ENCODE measurements at places on chromosomes 13 and 19. TPM values are rescaled to one million over a fixed set of nuclear protein-coding genes. Genes with fewer than 3 reads are reported as not detected.

The ZNF765 gene
- 10.7 TPM for total RNA-seq

The KLC3 gene
- 0.21 TPM for total RNA-seq

- peak overlapping the region; percentile 18 for H3K27ac ChIP-seq
- no peak for DNase-seq
- peaks cover 12% of the 10 kb centered on the region for H3K4me1 ChIP-seq
- peaks cover 22% of the 10 kb centered on the region for H3K27me3 ChIP-seq
- H3K4me3 ChIP-seq = no peak overlapping the region
These were observed 4.9 kb downstream of the FXYD3 start for GRCh38 chr19:35120492-35120891.

DNA sequence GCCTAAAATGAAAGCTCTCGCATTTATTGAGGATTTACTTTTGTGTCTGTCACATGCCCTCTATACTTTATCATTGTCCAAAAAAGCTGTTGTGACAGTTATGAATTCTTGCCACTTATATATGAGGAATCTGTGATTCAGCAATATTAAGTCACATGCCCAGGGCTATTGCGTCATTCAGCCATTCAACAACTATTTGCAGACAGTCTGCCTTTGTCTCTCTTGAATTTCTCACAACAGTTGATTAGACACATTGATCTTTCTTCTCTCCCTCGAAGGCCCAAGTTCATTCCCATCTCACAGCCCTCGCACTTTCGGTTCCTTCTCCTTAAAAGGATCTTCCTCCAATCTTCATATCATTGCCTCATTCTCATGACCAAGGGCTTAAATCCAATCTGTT, 342.6 kb downstream of the MZT1 start:
- peaks cover 4% of the 10 kb centered on the region for H3K27me3 ChIP-seq
- no peaks in the 10 kb centered on the region for H3K4me1 ChIP-seq
- H3K4me3 ChIP-seq = no peak overlapping the region
- H3K27ac ChIP-seq = no peak overlapping the region

DNA sequence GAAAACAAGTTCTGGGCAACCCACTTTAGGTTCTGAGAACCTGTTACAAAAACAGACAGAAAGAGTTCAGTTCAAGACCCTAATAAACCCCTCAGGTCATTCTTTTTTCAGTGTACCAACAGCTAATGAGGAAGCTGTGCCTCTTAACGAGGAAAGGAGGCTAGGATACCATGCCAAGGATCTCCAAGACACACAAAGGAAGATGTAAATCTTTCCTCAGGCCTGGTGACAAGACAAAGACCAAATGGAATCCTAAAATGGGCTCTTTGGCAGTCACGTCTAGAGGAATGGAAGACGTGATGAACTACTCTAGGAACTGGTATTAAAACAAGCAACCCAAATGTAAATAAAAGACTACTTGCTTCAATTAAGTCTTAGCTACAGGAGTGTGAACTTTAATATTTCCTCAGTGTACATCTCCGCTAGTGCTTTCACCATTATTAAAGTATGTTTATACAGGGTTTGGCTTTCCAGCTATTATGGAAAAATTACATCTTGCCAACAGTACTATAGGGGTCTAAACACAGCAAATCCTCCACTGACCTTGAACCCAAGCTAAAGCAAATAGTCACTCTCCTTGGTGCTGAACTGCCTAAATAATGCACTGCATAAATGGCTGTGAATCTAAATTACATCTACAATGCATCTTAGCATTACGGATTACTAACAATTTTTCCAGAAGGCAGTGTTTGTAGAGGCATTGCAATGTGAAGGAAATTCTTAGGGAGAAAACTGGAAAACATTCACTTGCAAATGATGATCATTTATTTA, 42.3 kb downstream of the ENOX1 start:
- H3K27me3 ChIP-seq = no peaks in the 10 kb centered on the region
- no peak for DNase-seq
- no peaks in the 10 kb centered on the region for H3K36me3 ChIP-seq

DNA sequence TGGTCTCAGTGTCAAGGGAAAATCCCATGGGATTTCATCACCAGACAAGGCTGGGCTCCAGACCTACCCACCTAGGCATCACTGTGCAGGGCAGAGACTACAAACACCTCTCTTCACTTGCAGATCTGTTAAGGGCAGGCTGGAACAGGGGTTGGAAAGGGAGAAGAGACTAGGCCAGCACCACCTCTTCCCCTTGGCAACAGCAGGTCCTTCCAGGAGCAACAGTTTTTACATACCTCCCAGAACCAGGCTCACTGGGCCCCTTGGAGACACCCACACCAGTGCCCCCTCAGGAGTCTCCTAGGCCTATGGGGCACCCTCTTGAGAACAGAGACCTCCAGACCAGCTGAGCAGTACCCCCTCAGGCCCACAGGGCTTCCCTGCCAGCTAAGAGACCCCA, 2.5 kb upstream of the UBE2M start:
- H3K36me3 ChIP-seq = peaks cover 7% of the 10 kb centered on the region
- no peaks in the 10 kb centered on the region for H3K27me3 ChIP-seq
- DNase-seq = no peak
- H3K4me3 ChIP-seq = no peak overlapping the region

DNA sequence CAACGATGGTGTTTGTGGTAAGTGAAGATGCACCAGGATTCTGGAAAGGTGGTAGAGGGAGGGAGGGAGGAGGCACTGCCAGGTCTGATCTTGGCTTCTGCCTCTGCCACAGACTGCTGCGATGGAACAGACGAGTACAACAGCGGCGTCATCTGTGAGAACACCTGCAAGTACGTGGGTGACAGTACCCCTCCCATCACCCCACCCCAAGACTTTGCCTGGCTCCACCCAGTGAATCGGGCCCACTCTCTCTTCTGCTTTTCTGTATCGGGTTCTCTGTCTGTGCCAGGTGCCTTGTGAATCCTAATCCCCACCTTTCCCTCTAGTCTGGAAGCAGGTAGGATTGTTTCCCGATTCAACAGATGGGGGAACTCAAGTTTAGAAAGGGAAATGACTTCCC, 2.5 kb downstream of the PRKCSH start:
- H3K36me3 ChIP-seq = peaks cover 23% of the 10 kb centered on the region
- H3K27ac ChIP-seq = no peak overlapping the region
- H3K4me1 ChIP-seq = peaks cover 18% of the 10 kb centered on the region
- DNase-seq = no peak

GRCh38 chr19:32458500-32459123, 53.0 kb downstream of the DPY19L3 start:
- no peak for DNase-seq
- H3K27ac ChIP-seq = no peak overlapping the region
- no peaks in the 10 kb centered on the region for H3K27me3 ChIP-seq
- H3K36me3 ChIP-seq = peaks cover 39% of the 10 kb centered on the region
- H3K4me1 ChIP-seq = no peaks in the 10 kb centered on the region

- peaks cover 49% of the 10 kb centered on the region for H3K27me3 ChIP-seq
- H3K27ac ChIP-seq = no peak overlapping the region
- DNase-seq = no peak
- H3K4me1 ChIP-seq = no peaks in the 10 kb centered on the region
- H3K36me3 ChIP-seq = no peaks in the 10 kb centered on the region
- H3K4me3 ChIP-seq = no peak overlapping the region
These were observed 8.5 kb upstream of the LSR start for GRCh38 chr19:35240327-35240726.

DNA sequence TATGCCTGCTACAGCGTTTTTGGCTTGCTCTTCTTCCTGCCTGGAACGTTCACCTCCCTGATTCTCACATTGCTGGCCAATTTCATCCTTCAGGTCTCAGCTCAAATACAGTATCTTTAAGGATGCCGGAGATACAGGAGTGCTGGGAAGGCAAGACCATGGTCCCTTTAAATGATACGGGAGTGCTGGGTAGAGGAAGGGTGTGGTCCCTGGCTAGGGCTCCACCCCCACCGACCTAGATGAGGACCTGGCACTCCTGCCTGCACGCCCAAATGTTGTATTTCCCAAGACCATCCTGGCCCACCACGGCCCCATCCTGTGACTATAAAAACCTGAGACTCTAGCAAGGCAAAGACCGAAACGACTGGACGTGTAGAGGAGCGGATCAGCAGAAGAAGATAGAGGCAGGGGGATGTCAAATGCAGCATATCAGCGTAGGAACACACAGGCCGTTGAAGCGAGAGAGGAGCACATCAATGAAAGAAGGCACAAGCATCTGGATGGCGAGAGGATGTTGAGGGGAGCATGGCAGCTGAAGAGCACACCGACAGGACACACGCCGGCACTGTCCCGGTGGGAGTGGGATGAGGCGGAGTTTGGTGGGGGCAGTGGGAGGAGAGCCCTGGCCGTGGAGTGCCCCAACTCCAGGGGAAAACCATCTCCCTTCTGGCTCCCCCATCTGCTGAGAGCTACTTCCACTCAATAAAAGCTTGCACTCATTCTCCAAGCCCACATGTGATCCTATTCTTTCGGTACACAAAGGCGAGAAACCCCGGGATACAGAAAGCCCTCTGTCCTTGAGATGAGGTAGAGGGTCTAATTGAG, 74.0 kb downstream of the PCDH9 start:
- H3K4me3 ChIP-seq = no peak overlapping the region
- peaks cover 2% of the 10 kb centered on the region for H3K36me3 ChIP-seq
- DNase-seq = no peak

DNA sequence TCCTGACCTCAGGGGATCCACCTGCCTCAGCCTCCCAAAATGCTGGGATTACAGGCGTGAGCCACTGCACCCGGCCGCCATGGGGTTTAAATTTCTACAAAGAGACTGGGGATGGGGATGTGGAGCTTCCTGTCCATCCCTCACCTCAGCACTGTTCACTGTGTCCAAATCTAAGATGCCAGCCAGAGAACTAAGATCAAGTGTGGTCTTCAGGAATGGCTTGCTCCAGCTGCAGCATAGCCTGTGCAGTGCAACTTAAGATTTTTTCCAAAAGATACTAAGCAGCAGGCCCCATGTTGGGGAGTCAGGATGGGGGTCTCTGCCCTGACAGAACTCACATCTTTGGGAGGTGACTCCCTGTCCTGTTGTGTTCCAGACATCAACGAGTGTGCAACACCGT, 9.3 kb downstream of the ADGRE5 start:
- DNase-seq = no peak
- no peaks in the 10 kb centered on the region for H3K27me3 ChIP-seq
- no peak overlapping the region for H3K27ac ChIP-seq
- no peak overlapping the region for H3K4me3 ChIP-seq

DNA sequence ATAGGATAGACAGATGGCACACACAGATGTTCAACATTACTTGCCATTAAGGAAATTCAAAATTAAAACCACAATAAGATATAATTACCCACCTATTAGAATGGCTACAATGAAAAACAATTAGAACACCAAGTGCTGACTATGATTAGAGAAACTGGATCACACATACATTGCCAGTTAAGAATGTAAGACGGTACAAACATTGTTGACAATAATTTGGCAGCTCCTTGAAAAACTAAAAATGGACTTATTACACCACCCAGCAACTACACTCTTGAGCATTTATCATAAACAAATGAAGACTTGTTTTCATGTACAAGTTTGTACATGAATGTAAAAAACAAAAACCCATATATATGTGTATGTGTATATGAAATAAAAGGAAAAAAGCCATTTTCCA, 13.7 kb downstream of the ZNF461 start:
- peaks cover 67% of the 10 kb centered on the region for H3K36me3 ChIP-seq
- no peak overlapping the region for H3K4me3 ChIP-seq
- H3K27me3 ChIP-seq = no peaks in the 10 kb centered on the region
- no peak for DNase-seq
- H3K4me1 ChIP-seq = no peaks in the 10 kb centered on the region

- H3K4me3 ChIP-seq = no peak overlapping the region
- H3K27ac ChIP-seq = no peak overlapping the region
- H3K27me3 ChIP-seq = peaks cover 15% of the 10 kb centered on the region
- no peak for DNase-seq
- no peaks in the 10 kb centered on the region for H3K4me1 ChIP-seq
- H3K36me3 ChIP-seq = no peaks in the 10 kb centered on the region
These were observed 82.0 kb downstream of the FRY start for GRCh38 chr13:32113532-32113931.

- no peak for DNase-seq
- no peaks in the 10 kb centered on the region for H3K4me1 ChIP-seq
- no peak overlapping the region for H3K27ac ChIP-seq
- peaks cover 25% of the 10 kb centered on the region for H3K27me3 ChIP-seq
- H3K4me3 ChIP-seq = no peak overlapping the region
- H3K36me3 ChIP-seq = no peaks in the 10 kb centered on the region
These were observed 7.7 kb upstream of the CDADC1 start for GRCh38 chr13:49240017-49240416.

DNA sequence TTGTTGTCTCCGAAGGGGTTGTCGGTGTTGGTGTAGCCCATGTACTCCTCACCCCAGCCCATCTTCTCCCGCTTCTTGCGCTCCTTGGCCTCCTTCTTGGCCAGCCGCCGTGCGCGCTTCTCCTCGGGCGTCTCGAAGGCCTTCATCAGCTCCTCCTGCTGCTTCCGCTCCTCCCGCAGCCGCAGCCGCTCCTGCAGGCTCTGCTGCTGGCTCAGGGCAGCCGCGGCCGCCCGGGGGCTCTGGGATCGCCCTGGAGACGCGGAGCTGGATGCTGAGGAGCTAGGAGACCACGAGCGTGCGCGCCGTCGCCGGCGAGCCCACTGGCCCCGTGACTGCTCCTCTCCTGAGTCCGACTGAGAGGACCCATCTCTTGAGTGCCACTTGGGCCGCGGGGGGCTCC, 2.9 kb downstream of the CACTIN start:
- H3K4me1 ChIP-seq = peaks cover 27% of the 10 kb centered on the region
- peak overlapping the region; percentile 98 for H3K4me3 ChIP-seq
- no peak overlapping the region for H3K27ac ChIP-seq
- H3K27me3 ChIP-seq = no peaks in the 10 kb centered on the region
- H3K36me3 ChIP-seq = peaks cover 1% of the 10 kb centered on the region

GRCh38 chr13:79258489-79258888, 147.6 kb downstream of the RBM26 start:
- no peaks in the 10 kb centered on the region for H3K36me3 ChIP-seq
- DNase-seq = no peak
- H3K4me1 ChIP-seq = no peaks in the 10 kb centered on the region
- H3K27me3 ChIP-seq = peaks cover 21% of the 10 kb centered on the region

- H3K27ac ChIP-seq = no peak overlapping the region
- H3K4me3 ChIP-seq = no peak overlapping the region
- no peak for DNase-seq
These were observed 4.0 kb downstream of the NAPSA start for GRCh38 chr19:50361290-50362029.

DNA sequence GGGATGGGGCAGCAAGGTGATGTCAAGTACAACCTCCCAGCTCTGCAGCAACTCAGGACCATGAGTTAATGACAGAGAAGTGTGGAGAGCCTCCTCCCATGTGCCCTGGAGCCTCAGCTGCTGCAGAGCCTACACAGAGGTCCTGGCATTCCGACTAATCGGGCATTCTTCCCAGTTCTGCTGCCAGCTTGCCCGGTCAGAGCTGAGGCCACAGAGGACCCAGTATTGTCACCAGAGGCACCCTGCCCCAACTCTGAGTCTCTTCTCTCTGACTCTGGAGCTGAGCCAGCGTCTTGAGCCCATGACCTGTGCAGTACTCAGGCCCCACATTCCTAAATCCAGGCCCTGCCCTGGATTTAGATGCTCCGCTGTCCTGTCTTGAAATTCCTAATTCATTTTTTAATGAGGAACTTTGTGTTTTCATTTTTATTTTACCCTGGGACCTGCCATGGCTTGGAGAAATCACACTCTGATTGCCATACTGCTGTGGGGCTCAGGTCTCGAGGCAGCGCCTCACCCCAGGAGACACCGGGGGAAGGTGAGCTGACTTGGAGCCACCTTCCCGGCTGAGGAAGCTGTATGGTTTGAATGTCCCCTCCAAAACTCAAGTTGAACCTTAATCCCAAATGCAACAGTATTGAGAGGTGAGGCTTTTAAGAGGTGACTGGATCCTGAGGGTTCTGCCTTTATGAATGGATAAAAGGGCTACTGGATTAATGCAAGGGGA, 144.9 kb upstream of the ZNF507 start:
- H3K4me3 ChIP-seq = no peak overlapping the region
- H3K36me3 ChIP-seq = no peaks in the 10 kb centered on the region
- H3K27me3 ChIP-seq = no peaks in the 10 kb centered on the region
- DNase-seq = peak; percentile 66

All from osteocyte (in vitro differentiated cells).